Ammon's horn (tissue), 1 donor: ENCODE measurements at places on chromosomes 13 and 19.

DNA sequence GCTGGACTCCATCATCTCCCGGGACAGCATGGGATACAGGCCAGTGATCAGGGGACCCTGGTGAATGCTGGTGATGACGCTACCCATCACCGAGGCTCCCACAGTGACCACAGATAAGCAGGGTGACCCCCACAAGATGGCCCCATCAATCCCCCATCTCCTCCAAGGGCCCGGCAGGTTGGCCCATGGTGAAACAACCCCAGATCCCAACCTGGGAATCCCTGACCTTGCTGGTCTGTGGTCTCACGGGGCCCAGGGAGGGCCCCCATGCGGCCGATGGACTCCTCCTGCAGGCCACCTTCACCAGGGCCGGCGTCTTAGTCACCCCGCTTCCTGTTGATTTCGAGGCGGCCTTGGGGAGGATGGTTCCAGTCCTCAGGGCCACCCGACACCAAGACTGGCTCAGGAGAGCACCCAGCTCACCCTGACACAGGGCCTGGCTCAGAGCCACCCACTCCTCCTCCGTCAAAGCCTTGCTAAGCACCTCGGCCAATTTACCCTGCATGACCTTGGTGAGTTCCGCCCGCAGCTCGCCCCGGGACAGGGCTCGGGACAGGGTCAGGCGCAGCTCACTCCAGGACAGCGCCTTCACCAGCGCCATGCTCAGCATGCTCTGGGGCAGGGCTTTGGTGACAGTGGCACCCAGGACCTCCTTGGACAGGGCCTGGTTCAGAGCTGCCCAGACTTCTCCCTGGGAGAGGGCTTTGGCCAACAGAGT is 10.0 kb downstream of the IQCN start:
- no peak for DNase-seq

DNA sequence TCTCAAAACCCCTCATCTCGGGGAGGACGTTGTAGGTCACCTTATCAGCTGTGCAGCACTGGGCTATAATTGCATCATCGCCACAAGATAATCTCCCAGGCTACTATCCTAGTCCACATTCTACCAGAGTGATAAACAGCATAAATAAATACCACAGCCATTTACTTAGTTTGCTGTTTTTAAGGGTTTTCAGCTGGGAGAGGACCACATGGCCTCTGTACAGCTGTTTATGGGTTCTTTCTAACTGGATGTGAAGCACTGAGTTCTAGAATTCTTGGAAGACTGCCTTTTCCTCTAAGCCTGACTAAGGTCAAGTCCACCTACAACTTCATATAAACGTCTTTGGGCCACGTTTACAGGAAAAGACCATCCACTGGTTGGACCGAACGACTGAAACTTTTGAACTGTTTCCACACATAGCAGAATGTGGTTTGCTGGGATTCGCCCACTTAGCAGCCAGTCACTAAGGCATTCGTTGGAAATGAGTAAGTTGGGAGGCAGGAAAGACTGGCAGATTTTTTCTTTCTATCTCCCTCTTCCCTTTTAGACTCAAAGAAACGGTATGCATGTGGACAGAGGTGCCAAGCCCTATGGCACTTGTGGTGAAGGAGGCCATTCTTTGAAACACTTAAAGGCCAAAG is 752.5 kb upstream of the SGCG start:
- no peak for DNase-seq

DNA sequence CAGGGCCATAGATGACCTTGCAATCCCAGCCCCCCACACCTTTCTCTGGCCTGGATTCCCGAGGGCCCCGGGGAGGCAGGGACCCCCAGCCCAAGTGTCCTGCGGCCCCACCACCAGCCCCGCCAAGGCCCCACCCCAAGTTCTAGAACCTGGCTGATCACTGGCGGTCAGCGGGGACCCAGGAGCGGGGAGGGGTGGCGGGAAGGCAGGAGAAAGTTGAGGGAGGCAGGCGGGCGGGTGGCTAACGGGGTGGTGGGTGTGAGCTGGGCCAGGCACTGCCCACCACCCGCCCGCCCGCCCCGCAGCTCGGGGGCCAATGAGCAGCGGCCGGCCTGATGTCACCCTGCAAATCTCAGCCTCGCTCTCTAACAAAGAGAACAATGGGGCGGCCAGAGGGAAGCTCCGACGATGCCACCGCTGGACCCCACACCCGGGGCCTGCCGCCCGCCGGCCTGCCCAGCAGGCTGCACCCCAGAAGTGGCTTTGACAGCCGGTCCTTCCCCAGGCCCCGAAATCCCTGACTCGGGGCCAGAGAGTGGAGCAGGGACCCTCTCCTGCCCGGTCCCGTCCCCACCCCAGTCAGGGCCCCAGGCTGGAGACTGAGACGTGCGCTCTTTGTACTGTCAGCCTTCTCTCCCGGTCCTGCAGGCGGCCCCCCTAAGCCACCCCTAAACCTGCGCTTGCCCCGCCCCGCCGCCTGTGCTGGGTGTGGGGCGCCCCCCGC is 1.6 kb downstream of the MEX3D start:
- peak; percentile 90 for DNase-seq

DNA sequence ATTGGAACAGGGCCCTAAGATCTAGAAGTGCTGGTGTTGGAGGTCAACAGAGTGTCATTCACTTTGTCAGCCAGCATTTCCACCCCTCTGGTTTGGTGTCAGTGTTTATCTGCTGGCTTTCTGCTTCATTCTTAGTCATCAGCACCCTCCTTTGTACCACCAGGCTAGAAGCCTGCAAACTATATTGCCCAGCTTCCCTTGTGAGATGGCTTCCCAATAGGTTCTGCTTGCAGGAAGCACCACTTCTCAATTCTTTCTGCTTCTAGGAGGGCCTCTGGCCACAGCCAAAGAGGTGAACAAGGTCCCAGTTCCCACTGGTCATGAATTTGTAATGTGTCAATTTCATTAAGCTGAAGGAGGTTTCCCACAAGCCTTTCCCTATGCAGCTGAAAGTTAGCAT is 36.4 kb upstream of the CALM3 start:
- DNase-seq: no peak

DNA sequence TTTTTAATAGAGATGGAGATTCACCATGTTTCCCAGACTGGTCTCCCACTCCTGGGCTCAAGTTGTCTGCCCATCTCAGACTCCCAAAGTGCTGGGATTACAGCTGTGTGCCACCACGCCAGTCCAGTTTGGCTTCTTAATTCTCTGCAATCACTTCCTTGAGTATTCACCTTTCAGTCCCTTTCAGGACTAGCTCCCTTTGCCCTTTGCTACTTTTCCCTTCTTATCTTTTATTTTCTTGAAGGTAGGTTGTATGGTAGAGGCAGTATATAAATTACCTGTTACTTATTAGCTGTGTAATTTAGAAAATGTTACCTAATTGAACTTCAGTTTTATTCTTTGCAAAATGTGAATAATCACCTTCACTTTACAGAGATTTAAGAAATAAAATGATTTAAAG is 285.8 kb downstream of the FGF9 start:
- DNase-seq: no peak

DNA sequence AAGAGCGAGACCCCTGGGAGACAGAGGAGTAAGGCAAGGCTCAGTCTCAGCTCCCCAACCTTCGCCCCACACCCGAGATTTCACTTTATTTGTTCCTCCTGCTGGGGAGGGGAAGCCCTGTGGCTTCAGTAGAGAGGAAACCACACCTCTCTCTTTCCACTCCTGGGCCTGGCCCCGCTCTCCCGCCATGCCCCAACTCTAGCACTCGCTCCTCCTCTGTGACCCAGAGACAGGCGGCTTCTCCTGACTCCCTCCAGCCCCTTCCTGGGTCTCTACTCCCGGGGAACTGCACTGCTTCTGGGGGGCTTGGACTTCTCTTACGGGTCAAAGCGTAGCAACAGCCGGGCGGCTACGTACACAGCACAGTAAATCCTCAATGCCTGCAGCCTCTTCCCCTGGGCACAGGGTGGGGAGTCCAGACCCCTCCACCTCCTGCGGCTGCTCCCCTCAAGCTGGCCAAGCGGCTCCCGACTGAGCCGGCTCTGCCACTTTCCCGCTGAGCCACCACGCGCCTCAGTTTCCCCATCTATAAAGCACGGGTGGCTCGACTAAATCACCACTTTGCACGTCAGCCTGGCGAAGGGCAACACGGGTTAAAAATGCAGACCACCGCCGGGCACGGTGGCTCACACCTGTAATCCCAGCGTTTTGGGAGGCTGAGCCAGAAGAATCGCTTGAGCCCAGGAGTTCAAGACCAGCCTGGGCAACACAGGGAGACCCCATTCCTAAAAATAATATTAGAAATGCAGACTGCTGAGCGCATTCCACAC is 1.4 kb downstream of the RNF126 start:
- no peak for DNase-seq

- peak; percentile 86 for DNase-seq
Measured at GRCh38 chr19:39406656-39407409, at the start of gene ZFP36. Gene ZFP36 (plus strand): TSS chr19:39406847. CDS start chr19:39406905, 58 bp downstream.

DNA sequence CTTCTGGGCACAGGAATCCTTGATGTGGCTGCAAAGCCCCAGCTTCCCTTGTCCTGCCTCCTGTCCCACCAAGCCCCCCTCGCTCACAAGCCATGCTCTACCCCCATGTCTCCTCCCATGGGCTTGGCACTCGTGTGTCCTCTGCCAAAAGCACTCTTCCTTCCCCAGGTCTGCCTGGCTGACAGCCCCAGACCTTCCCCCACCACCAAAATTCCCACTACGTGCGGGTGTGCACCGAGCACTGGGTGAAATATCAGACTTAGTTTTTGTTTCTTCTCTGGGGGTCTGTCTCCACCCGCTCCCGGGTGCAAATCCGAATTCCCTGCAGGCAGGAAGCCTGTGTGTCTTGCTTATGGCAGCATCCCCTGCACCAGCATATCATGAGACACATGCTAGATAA is 5.9 kb upstream of the VSTM2B start:
- DNase-seq: no peak

- no peak for DNase-seq
Measured at GRCh38 chr13:72963762-72964161, 95.0 kb upstream of the KLF5 start.

GRCh38 chr13:109146912-109147647 is 517.7 kb downstream of the MYO16 start:
- no peak for DNase-seq

- no peak for DNase-seq
Measured at GRCh38 chr13:79407349-79407979, 1.4 kb upstream of the RBM26 start.

DNA sequence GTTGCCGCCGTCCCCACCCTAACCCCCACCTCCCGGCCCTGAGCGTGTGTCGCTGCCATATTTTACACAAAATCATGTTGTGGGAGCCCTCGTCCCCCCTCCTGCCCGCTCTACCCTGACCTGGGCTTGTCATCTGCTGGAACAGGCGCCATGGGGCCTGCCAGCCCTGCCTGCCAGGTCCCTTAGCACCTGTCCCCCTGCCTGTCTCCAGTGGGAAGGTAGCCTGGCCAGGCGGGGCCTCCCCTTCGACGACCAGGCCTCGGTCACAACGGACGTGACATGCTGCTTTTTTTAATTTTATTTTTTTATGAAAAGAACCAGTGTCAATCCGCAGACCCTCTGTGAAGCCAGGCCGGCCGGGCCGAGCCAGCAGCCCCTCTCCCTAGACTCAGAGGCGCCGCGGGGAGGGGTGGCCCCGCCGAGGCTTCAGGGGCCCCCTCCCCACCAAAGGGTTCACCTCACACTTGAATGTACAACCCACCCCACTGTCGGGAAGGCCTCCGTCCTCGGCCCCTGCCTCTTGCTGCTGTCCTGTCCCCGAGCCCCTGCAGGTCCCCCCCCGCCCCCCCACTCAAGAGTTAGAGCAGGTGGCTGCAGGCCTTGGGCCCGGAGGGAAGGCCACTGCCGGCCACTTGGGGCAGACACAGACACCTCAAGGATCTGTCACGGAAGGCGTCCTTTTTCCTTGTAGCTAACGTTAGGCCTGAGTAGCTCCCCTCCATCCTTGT is 6.4 kb downstream of the YIPF2 start:
- no peak for DNase-seq

GRCh38 chr13:84962141-84962750 is 837.0 kb downstream of the SLITRK6 start:
- no peak for DNase-seq

- no peak for DNase-seq
Measured at GRCh38 chr19:45158503-45159209, 2.1 kb downstream of the NKPD1 start.

- no peak for DNase-seq
Measured at GRCh38 chr13:113746671-113747070, 12.4 kb upstream of the TMEM255B start.

- peak; percentile 22 for DNase-seq
Measured at GRCh38 chr19:41323430-41324125, 13.6 kb downstream of the CCDC97 start.

GRCh38 chr13:98083507-98083906 is 59.4 kb upstream of the FARP1 start:
- DNase-seq: no peak

GRCh38 chr19:13056052-13056660 is 46.5 kb downstream of the LYL1 start:
- DNase-seq: no peak

DNA sequence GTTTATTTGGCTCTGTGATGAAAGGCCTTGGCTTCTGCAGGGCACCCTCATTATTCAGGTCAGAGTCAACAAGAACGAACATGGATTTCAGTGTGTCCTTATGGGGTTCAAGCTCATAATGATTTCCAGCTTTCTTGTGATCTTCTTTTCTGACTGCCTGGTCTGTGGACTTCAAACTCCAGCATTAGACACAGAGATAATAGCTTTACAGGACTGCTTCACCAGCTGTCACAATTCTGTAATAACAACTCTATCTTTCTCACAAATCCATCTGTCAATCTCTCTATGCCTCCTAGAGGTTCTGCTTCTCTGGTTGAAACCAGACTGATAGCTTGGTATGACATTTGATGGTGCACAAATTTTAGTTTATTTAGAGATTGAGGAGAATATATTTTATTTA is 13.1 kb upstream of the SLITRK6 start:
- no peak for DNase-seq

- peak; percentile 57 for DNase-seq
Measured at GRCh38 chr19:49923055-49924003, 5.7 kb upstream of the ATF5 start.

GRCh38 chr13:76459863-76460262 is 426.3 kb downstream of the KCTD12 start:
- DNase-seq: no peak

DNA sequence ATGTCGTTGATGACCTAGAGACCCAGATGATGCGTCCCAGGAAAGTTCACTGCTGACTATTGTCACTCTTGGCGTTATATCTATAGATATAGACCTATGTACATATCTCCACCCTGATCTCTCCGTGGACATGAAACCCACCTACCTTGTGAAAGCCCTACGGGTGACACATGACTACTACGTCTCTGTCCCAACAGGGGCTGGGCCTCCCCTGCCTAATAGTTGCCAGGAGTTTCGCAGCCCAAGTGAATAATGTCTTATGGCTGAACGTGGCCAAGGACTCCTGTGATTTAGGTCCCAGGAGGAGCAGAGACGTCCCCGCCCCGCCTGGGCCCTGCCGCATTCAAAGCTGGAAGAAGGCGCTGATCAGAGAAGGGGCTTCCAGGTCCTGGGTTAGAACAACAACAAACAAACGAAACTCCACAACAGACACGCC is 4.9 kb upstream of the POU4F1 start:
- DNase-seq: no peak
